ENCODE measurements at places on chromosomes 6 and 20. TPM values are rescaled to one million over a fixed set of nuclear protein-coding genes. Genes with fewer than 3 reads are reported as not detected.

Gene SYCP2
- under 0.01 TPM for total RNA-seq

Gene RAMACL
- total RNA-seq: under 0.01 TPM

Gene LST1
- total RNA-seq: not detected

Gene TNFRSF6B
- total RNA-seq: 246 TPM

Gene TRIM40
- not detected for total RNA-seq

Gene ME1
- total RNA-seq: 19.0 TPM

Gene RALGAPA2
- 6.6 TPM for total RNA-seq

Gene FNDC11
- 0.50 TPM for total RNA-seq

Gene MUC21
- not detected for total RNA-seq

Gene LIME1
- total RNA-seq: 6.7 TPM

Gene VSTM2L
- 1.5 TPM for total RNA-seq

Gene MPIG6B
- total RNA-seq: not detected

Gene TPBG
- 68.7 TPM for total RNA-seq

Gene TRPC4AP
- total RNA-seq: 75.2 TPM

Gene MATN4
- total RNA-seq: not detected

Gene MOXD1
- 13.8 TPM for total RNA-seq

Gene DNMT3B
- total RNA-seq: 4.0 TPM

Gene SLC35D3
- not detected for total RNA-seq

Gene PLN
- not detected for total RNA-seq

Gene BYSL
- total RNA-seq: 12.9 TPM

Gene FLRT3
- total RNA-seq: 1.5 TPM

Gene IL17A
- not detected for total RNA-seq

Gene PXT1
- total RNA-seq: not detected

Gene ZC2HC1B
- total RNA-seq: not detected

Gene CST7
- not detected for total RNA-seq

Gene BPIFB1
- total RNA-seq: not detected

Gene PRICKLE4
- total RNA-seq: not detected

Gene BMP2
- total RNA-seq: 2.2 TPM

Gene STMND1
- total RNA-seq: 0.17 TPM

Gene ADGRF5
- under 0.01 TPM for total RNA-seq

Gene THBD
- 1.5 TPM for total RNA-seq

Gene EEF1A2
- 0.30 TPM for total RNA-seq

Gene IL20RA
- 0.45 TPM for total RNA-seq

Gene RNF8
- 12.9 TPM for total RNA-seq

Gene CST1
- not detected for total RNA-seq

Gene HLA-DRB5
- not detected for total RNA-seq

Gene XKR7
- total RNA-seq: not detected

Gene PRRT1
- 0.17 TPM for total RNA-seq

Gene SNAI1
- total RNA-seq: 2.5 TPM

Gene ATAT1
- 4.5 TPM for total RNA-seq

Gene BNIP5
- total RNA-seq: not detected

Gene DPPA5
- total RNA-seq: not detected

Gene NRSN1
- not detected for total RNA-seq

Gene NHSL1
- 9.9 TPM for total RNA-seq

Gene PGBD1
- total RNA-seq: 7.1 TPM

Gene HCK
- not detected for total RNA-seq

Gene CD24
- total RNA-seq: 0.17 TPM

Gene SCRT2
- total RNA-seq: not detected

Gene HLA-DRB1
- not detected for total RNA-seq

Gene WFDC10B
- total RNA-seq: not detected

Data from bronchus fibroblast of lung (primary cell).